DMS79 (cell line): ENCODE measurements at places on chromosomes 2 and 18.
A peak's percentile ranks its signal among the peaks of the same experiment; 100 is the strongest.

DNA sequence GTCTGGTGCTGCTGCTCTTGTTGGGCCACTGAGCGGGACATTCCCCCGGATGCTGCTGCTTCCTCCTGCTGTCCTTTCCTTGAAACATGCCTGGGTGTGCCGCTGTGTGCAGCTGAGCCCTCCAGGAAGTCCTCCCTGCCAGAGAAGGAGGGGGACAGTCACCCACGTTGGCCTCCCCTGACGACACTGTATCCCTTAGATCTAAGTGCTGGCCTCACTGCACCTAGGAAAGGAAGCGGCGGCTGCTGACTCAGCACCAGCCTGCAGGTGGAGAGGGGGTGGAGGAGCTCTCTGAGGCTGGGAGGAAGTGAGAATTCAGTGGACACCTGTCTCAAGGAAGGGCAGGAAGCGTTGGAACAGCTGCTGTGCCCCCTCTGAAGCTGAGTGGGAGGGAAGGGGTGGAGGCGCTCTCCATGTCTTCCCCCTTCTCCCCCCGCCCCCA, 239.8 kb downstream of the HAUS1 start:
- DNase-seq, result peak; percentile 77

DNA sequence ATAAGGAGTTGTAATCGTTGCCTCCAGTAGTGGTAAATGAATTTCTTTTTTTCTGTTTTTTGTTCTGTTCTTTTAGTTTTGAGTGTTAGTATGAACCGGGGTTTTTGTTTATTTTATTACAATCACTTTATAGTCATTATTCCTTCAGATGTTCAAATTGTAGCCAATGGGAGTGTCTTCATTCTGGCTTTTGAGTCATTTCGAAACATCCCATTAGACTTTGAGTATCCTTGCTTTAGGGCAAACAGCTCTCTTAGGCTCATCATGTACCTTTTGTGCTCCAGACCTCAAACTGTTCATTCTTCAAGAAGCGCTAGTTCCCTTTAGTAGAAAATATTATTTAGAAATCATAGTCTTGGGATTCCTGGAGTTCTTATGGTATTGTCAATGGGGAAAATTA, 54.2 kb upstream of the PAX3 start:
- DNase-seq, result no peak

- no peak for DNase-seq
Measured at GRCh38 chr2:137992039-137992646, 27.9 kb downstream of the HNMT start.

DNA sequence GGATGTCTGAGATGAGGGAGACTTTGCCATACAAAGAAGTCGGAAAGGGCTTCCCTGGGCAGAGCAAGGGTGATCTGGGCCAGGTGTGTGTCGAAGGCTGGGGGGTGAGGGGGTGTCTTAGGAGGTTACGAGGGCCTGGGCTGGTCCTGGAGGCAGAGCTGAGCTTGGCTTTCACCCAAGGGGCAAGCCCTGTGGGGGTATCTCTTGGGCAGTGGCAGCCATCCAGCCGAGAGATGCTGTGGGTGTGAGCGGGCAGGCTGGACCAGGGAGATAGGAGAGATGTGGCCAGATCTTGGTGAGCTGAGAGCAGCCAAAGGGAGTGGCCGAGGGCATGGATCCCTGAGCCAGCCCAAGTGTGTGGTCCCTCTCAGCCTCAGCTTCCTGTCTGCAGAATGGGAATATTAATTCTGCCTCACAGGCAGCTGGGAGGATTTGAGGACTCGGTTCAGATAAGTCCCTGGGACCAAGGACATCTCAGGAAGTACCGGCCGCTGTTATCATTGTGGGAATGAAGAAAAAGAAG, 33.0 kb downstream of the MAL start:
- DNase-seq, result no peak

DNA sequence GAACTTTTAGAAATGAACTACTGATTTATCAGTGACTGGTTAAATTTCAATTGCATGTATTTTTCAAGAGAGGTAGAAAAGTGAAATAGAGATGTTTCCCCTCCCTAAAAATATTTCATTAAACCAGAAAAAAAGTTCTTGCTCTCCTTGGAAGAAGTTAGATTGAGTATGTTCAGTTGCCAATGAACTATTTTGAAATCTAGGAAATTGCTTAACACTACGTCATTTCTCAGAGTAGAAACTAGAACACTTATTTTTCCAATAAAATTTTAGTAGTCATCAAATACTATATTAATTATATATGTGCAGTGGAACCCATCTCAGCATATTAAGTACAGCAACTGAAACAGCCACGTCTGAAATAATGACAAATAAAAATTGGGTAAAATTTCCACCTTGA, 51.8 kb upstream of the STAT1 start:
- no peak for DNase-seq
